Stimulated activated CD8-positive, alpha-beta memory T cell treated with anti-CD3 and anti-CD28 coated beads, Interleukin-7, amount 100 ng/mL, for 1 hour (primary cell): ENCODE measurements at places on chromosomes 3 and 15.

DNA sequence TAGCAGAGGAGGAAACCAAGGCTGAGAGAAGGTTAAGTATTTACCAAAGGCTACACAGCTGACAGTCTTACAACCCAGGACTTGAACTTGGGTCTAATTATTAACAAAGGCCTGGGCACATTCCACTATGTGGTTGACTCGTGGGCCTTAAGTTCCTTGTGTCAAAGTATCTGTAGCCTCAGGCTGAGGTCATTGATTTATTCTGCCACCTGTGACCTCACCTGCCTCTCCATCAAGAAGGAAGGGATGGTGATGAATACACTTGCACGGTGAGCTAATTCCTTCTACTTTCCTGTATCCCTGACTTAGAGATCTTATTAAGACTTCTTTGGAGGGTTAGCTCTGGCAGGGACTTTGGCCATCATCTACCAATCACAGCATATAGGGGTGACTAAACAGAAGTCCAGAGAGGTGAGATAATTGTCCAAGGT lies 19.9 kb upstream of the LRRC58 start:
- DNase-seq = no peak

GRCh38 chr3:43019006-43019809 lies 40.1 kb downstream of the GASK1A start:
- DNase-seq = no peak

DNA sequence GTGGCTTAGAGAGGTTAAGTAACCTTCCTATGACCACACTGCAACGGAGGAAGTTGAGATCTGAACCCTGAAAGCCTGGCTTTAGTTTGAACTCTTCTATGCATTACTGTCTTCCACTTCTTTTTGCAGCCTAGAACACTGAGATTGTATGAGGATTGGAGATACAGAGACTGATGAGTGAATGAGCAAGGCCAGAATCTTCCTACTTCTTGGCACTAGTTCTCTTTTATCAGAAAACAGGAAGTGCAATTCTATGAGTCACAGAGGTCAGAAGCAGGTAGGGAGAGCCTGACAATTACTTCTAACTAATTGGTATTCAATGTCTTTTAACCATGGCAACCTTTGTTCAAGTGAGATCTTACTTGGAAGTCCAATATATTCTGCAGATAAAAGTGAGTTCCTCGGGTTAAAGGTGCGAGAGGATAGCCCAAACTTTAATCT lies 219.0 kb downstream of the SHQ1 start:
- no peak for DNase-seq

DNA sequence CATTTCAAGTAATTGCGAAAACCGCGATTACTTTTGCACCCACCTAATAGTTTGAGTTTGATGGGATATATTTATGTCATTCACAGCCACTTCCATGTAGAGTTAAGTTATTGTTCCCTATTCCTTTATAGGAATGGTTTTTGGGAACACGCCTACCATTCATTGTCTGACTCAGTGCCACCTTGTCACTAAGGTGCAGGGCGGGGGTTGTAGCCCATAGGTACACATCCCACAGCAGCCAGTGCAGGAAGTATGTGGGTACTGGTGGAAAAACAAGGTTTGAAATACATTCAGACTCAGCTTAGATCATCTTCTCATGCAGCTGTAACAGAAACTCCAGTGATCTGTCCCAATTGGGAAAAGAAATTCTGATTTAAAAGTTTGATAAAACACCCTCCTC lies 48.2 kb upstream of the CFAP161 start:
- no peak for DNase-seq

GRCh38 chr15:24777307-24777706 lies 101.7 kb downstream of the NPAP1 start:
- DNase-seq = no peak

DNA sequence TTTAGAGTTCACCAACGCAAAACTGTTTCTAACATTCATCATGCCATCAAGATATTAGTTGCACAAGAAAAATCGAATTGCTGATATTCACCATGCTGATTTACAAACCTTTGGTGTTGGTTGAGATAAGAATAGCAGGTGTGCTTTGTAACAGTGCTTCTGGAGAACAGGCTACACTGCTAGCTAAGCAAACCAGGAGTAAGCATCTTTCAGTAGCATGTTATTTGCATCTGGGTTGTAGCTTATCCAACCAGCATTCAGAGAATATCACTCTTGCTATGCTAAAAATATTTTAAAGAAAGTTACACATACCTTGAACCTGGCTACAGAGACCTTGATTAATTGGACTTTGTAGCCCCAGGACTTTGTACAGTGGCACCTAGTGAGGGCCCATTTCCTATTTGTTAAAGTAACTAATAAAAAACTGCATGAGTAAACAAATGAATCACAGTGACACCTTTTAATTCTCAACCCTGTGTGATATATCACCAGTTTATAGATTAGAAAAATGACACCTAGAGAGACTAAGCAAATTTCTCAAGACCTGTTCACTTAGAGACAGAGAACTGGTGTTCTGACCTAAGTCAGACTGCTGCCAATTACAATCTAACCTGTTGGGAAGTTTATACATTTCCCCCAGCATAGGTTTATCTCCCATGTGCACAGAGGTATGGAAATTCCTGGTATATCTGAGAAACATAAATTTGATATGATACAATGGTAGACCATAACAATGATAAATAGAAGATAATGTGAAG lies 435.5 kb upstream of the TGFBR2 start:
- no peak for DNase-seq

DNA sequence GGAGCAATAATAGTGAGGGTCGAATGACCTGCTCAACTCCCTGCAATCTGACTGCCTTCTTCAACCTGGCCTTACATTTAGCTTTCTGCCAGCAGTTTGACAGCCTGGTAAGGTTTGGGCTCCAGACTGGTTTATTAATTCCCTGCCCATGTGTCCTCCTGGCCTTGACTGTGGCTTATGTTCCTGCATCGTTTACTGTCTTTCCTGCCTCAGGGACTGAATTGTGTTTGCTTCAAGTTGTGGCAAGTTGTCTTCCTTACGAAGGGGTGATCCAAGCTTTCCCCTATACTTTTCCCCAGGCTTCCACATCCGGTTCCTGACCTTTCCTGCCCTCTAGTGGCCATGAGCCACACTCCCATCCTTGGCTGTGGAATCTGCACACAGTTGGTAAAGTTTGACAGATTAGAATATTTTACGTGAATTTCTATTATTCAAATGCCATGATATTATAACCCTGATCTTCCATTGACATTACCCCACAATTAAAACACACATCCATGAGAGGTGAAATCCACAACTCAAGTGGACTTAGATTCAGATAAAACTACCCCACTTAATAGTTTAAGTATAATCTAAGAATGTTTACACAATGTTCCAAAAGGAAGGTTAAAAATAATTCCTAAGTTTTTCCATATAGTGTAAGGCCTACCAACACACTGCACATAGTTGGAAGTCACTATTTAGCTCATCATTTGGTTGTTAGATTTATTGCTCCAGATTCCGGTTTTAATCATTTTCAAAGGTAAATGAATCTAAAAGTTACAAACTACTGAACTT lies 95.7 kb downstream of the NEDD4 start:
- no peak for DNase-seq

DNA sequence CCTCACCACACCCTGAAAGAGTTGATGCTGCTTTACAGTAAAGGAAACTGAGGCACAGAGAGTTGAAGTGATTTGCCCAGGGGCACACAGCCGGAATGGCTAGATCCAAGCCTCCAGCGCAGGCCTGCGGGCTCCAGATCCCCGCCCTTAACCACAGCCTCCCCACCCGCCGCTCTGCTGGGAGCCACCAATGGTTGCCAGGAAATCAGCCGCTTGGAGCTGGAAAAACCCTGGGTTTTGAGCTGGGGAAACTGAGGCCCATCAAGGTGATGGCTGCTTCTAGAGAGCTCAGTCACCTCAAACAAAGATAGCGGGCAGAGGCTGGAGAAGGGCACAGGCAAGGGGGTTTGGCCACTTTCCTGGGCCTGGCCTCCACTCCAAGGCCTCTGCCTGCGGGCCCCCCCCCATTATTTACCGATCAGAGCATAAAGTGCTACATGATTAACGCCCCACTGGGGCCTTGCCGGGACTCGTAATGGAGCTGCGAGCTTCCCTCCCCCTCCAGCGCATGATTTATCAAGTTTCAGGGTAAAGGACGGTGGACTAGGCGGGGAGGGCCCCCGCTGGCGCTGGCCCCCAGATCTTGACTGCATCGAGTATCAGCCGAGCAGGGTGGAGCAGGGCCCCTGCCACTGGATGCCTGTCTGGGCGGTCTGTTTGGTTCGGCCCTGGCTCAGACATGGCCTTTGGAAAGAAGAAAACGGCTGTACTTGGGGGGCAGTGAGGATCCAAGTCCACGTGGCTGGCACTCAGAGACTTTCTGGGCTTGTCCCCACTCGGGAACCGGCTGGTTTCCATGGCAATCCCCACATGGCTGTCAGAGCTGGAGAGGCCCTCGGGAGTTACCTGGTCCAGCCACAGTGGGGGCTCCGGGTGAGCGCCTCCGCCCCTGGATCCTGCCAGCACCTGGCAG lies 9.1 kb downstream of the PLXND1 start:
- DNase-seq = no peak
